AG04450 (cell line): ENCODE measurements at places on chromosomes 5 and 9. TPM values are rescaled to one million over a fixed set of nuclear protein-coding genes. Genes with fewer than 3 reads are reported as not detected.

- no peak for DNase-seq
Measured at GRCh38 chr9:98472216-98472615, 216.8 kb upstream of the TBC1D2 start.

The TMEM171 gene
- 10.6 and 10.9 TPM in 2 replicates for polyA plus RNA-seq

The PPP2CA gene
- 175 and 252 TPM in 2 replicates for polyA plus RNA-seq

DNA sequence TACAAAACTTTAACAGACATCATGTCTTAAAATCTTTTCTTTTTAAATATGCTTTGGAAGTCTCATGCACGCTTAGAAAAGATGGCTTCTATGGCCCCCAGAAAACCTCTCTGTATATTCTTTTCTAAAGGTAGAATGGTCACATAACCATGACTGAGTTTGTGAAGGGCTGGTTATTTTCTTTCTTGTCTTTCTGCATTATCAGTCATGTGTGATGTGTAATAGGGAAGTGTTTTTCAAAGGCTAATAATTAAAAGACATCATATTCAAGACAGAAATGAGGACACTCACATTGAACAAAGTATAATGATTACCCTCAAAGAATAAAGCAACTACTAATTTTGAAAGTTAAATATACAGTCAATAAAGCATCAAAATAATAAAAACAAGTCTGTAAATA lies 253.4 kb downstream of the TRPM3 start:
- DNase-seq, result no peak

- DNase-seq, result no peak
Measured at GRCh38 chr5:9775339-9775738, 145.2 kb upstream of the TAS2R1 start.
